ENCODE measurements at places on chromosomes 3 and 15. TPM values are rescaled to one million over a fixed set of nuclear protein-coding genes. Genes with fewer than 3 reads are reported as not detected.

GRCh38 chr3:114218006-114218405, 19.4 kb downstream of the ZNF80 start:
- DNase-seq: no peak

DNA sequence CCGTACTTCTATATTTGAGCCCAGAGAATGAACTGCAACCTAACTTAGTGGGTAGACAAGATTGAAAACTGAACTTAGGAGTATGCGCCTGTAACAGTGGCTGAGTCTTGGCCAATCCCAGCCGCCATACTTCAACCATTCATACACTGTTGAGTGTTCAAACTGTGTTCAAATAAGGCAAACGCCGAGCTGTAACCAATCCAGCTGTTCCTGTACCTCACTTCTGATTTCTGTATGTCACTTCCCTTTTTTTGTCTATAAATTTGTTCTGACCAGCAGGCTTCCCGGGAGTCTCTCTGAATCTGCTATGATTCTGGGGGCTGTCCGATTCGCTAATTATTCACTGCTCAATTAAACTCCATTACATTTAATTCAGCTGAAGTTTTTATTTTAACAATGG, 58.6 kb upstream of the TPM1 start:
- DNase-seq: no peak

GRCh38 chr3:135155228-135155627, 360.2 kb downstream of the EPHB1 start:
- DNase-seq: no peak

TMEM158 gene
- 72.2 TPM for total RNA-seq

DNA sequence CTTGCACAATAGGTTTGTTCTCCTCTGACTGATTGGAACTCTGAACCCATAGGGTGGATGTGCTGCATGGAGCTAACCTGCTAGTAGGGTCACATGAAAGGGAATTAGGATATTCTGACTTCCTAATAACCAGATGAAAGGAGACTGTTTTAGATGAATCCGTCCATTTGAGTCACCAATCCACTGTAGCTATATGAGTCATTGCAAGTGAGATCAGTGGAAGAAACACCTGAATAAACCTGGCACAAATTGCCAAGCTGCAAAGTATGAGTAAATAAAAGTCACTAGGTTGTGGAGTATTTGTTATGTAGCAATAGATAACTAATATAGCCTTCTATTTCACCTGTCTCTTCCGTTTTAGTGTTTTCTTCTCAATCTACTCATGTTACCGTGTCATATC, 584.4 kb downstream of the PDCD6IP start:
- DNase-seq: no peak
